WERI-Rb-1 (cell line): ENCODE measurements at places on chromosomes 3 and 15.

GRCh38 chr3:132983143-132983770, 54.9 kb upstream of the TMEM108 start:
- peak; percentile 42 for DNase-seq

DNA sequence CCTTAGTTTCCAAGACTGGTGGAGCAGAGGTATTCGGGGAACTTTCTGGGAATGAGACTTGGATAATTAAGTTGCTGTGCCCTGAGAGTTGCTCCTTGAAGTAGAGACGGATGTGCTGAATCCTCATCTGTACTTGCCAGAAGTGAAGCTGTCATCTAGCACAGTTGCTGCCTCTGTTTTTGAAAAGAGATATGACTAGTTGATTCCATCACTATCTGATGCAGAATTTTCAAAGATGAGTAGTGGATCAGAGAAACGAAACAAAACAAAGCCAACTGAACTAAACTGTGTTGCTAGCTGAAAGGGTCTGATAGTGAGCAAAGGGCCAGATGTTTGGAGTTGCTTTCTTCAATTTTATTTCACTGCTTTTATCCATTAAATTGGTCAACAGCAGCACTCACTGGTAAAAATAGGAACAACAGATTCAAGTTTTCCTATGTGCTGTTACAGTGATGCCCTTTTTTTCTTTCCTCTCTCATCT, 52.7 kb downstream of the MITF start:
- no peak for DNase-seq

DNA sequence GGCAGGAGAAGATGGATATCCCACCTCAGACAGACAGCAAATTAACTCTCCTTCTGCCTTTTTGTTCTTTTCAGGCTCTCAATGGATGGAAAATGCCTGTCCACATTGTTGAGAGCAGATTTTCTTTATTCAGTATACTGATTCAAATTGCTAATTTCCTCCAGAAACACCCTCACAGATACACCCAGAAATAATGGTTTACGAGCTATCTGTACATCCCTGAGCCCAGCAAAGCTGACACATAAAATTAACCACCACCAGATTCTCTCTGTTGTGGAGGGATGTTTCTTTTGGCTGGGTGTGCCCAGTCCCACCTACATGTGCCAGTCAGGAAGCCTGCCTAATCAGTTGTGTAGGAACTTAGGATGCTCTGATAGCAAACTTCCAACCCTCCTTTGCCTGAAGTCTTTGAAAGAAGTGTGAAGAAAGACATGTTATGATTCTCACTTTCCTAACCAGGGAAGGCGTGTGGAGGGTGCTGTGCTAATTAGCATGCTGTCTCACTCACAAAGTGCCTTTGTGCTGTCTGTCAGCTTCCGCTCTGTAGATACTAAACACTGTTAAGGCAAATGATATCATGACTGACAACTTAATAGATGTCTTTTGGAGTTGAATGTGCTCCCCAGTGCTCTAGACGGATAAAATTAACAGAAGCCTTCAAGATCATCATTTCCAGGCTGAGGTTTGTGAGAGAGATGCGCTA, 208.5 kb downstream of the CLSTN2 start:
- DNase-seq: no peak

DNA sequence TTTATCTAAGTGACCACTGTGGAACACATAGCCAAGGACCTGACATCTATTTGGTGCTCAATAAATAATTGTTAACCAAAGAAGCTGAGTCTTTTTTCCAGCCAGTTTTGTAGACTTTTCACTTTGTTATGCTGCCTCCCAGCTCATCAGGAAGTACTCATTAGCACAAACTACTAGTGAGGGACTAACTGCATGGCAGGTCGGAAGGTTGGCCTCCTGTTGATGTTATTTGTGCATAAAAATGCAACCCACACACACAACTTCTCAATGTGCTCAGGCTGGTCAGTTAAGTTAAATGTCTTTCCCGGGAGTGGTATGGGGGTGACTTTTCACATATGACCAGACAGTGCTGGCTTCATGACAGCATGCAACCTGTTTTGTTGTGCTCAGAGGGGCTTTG, 263.0 kb upstream of the TOPAZ1 start:
- no peak for DNase-seq

GRCh38 chr15:58070801-58071418, 5.4 kb upstream of the ALDH1A2 start:
- peak; percentile 67 for DNase-seq

- no peak for DNase-seq
Observed at GRCh38 chr3:156702367-156702766, 28.0 kb downstream of the TIPARP start.

GRCh38 chr15:56794165-56794552, 60.9 kb upstream of the ZNF280D start:
- DNase-seq: no peak

- no peak for DNase-seq
Observed at GRCh38 chr3:187025656-187026316, 95.5 kb downstream of the ST6GAL1 start.

- DNase-seq: no peak
Observed at GRCh38 chr3:169931747-169932520, 20.6 kb downstream of the SAMD7 start.

DNA sequence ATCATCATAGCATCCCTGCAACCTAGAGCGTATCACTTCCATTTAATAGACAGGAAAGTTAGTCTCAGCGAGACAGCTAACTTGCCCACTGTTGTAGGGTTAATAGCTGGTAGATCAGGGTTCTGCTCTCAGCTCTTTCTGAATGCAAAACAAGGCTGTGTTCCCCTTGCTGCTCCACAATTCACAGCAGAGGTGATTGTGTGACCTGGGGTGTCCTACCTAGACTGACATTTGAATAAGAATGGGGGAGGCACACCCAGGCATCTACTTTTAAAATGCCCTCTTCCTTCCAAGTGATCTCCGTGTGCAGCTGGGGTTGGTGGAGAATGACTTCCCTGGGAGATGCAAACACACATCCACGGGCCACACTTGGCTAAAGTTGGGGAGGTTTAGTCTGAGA, 43.0 kb upstream of the CACNA2D3 start:
- no peak for DNase-seq

DNA sequence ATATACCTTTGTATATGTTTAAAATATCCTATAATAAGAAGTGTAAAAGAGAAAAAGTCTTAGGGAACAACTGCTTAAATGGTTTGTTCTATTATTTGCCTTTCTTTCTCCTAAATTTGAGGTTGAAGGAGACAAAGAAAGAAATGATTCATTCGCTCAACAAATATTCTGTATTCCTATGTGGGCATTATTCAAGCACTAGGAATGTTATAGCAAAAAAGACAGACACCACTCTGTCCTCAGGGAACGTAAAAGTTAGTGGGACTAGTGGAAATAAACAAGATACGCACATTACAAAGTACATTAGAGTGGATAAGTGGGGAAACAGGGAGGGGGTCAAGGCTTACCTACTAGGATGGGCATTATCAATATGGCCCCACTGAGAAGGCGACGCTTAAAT, 332.2 kb downstream of the LPP start:
- DNase-seq: no peak

DNA sequence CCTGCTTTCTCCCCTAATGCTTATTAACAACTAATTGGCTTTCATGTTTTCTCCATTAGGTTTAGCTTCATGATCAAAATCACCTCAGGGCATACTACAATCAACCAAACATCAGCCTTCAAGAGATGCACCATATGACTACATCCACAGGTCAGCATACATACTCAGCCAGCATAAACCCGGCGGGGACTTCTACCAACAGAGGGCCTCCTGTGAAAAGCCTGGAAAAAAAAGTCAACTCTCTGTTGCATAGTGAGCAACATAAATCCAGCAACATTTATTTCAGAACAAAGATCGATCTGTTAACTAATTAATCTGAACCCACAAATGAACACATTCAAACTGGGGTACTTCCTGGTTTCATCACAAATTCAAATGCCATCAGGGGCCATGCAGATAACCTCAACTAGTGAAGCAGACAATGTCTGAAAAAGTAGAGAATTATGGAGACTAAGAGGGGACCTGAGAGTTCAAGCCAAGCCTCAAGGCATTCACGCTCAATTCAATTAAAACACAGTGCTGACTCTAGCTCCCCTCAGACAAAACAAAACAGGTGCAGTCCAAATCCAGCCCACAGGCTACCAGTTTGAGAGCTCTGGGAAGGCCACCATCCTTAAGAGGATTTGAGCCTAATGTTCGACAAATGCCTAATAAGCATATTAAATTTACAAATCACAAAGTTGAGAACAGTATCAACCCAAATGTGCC, 124.5 kb downstream of the MAGI1 start:
- DNase-seq: no peak

- no peak for DNase-seq
Observed at GRCh38 chr3:31038086-31038739, 143.8 kb upstream of the GADL1 start.

DNA sequence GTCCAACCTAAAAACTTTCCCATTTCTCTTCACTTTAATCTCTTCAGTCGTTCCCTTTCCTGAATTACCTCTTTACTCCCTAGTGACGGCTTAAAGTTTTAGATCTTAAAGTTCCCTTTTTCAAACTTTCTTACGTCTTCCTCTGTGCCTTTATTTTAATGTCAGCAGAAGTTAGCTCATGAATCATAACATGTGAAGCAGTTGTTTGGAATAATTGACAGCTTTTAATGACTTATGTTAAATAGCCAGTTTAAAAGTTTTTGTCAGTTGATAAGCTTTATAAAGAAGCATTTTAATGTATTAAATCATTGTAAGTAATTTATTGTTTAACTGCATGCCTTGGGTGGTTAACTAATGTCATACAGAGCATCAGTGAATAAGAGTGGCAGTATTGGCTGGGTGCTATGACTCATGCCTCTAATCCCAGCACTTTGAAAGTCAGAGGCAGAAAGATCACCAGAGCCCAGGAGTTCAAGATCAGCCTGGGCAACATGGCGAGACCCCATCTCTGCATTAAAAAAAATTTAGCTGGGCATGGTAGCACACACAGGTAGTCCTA, 33.9 kb downstream of the PIK3CA start:
- no peak for DNase-seq

- no peak for DNase-seq
Observed at GRCh38 chr15:57932348-57932747, 133.2 kb downstream of the ALDH1A2 start.
